ENCODE measurements at places on chromosomes 7 and 10.

DNA sequence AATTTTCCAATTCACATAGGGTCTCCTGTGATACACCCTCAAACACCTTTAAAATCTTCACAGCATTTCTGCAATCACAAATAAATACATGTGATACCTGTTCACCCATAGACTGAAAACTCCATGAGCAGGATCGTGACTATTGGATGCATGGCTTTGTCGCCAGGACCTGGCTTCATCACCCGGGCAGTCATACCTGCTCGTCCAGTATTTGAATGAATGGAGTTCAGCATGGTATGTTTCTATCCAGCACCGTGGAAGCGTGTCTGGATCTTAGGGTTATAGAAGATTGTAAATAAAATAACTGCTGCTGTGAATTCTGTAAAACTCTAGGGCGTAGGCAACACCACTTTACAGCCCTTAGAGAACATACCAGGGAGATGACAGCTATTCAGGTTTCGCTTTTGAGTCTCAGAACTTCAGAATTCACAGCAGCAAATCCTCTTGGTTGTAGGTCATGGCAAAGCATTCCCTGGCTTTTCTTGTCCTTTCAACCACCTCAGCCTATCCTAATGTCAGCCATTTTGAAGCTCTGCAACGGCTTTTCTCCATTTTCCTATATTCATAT is 47.4 kb upstream of the USP6NL start:
- no peak for DNase-seq

DNA sequence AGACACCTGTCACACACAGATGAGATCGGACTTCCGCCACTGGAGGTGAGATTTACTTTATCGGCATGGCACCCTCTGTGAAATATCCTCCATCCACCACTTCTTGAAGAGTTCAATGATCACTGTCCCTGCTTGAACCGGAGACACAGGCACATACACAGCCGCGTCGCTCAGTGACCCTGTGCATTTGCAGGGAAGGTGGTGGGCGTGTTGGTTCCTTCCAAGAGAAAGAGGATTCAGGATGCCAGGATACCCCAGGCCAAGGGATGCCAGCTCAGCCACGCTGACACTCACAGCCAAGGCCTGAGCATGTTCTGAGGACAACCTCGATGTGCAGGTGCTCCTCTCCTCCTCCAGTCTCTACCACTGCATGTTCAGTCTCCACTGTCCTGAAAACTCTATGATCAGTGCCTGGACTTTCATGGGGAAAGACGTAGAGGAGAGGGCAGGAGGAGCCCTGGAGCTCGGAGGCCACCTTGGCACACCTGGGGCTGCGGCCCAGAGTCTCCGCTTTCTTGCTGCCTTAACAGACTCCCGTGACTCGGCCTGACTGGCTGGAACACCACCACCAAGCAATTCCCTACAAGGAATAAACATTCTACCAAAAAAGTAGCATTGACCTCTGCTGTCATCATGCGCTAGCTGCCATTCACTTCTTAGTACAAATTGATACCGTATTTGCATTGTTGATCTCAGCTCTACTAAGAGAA is 115.2 kb downstream of the TCERG1L start:
- DNase-seq: no peak

- no peak for DNase-seq
These were observed 36.0 kb downstream of the NUDT1 start for GRCh38 chr7:2278026-2278425.

DNA sequence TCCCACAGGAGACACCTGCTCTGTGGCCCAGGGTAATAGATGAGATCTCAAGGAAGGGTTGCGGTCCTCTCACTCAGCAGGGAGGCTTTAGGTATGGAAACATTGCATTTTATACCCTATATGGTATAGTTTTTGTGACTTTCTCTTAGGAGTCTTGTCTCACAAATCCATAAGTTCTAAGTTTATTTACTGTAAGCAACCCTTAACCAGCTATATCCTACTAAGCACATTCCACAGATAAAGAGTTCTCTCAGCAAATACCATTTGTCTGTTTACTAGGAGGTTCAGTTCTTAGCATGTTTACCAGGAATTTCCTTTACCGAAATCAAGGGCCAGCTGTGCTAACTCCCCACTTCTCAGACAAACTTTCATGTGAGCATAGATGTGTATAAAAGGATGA is 66.9 kb downstream of the ANLN start:
- no peak for DNase-seq
